ENCODE measurements at places on chromosomes 11 and 22.

GRCh38 chr11:66981976-66982578 is 7.0 kb downstream of the C11orf86 start:
- DNase-seq = peak; percentile 88

DNA sequence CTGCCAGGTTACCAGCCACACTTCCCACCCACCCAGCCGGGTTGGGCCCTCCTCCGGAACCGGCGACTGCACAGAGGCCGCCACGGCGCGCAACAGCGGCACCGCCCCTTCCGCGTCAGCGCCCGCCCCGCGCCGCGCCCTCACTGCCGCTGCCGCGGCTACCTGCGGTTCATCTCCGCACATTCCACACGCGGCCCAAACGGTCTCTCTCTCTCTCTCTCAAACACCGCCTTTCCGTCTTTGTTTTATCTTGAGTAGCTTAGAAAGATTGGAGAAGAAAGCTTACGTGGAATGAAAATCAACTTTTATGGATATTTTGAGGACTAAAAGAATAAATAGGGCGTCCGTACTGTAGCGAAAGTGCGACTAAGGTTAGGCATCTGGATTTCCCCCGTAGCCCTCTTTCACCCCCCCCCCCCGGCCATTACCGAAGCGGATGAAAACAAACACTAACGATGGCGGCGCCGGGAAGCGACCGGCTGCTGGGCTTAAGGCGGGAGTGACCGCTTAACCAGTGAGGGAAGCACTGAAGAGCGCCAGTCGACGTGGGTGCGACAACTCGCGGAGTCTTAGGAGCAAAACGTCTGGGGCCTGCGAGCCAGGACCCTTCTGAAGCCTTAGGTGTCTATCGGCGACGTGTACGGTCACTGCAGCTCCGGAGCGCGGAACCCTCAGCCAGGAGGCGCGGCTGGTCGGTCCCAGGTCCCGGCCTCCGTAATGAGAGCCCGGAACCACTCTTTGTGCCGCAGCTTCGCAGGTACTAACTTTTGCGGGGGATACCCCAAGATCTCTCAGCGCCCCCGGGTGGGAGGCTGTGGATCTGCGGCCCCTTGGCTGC is at the start of the genes ATG13 and HARBI1:
Gene ATG13, plus strand, starts transcription at position 420 of the 838 bp plus-strand sequence. CDS start 26,739 bp downstream, outside the sequence.
Gene HARBI1, minus strand, starts transcription at position 94 of the 838 bp plus-strand sequence. CDS start 990 bp downstream, outside the sequence.
- DNase-seq = peak; percentile 94

DNA sequence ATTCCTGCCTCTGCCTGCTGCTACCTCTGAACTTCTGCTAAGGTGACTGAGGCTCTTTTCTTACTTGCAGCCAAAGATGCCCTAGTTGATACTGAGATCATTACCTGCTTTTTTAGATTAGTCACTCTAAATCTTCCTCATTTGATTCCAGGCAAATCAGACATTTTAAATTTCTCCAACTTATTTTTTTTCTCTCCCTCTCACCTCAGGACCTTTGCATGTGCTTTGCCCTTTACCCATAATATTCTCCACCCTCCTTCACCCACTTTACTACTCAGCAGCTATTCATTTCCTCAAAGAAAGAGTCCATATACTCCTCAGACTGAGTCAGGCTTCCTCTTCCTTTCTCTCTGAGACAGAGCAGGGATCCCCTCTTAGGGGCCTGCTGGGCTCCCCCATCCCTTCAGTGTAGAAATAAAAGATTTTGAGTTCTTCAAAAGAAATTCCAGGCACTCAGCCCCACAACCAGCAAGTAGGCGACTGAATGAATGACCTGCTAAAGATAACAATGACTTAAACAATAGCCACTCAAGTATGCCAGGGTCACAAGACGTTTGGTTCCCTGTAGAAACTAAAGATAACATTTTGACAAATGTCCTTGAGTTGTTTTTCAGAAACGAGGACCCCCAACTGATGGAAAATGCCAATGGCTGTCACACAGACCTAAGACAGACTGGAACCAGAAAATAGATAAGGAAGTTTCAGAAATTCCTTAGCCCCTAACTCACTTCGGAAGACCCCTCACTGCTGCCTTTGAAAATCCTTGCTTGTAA is 104.2 kb downstream of the MTNR1B start:
- DNase-seq = no peak

- no peak for DNase-seq
These were observed 65.5 kb downstream of the AAMDC start for GRCh38 chr11:77886401-77886800.

GRCh38 chr22:44543781-44544477 is 45.9 kb upstream of the RTL6 start:
- DNase-seq = no peak

DNA sequence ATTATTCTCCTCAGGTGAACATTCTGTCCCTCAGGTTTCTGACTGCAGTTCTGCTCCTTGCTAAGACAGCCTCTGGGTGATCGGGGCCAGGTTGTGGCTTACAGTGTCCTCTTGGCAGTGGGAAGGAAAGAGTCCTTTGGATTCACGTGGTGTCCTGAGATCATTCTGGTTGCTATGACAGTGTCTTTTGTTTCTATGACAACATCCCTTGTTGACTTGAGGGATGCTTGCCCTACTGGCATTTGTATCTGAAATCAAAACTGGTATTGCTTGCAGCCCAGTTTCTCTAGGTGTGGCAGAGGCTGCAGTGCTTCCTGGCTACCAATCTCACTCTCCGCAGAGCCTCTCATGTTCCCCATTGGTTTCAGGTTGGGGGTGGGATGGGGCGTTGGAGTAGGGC is 151.8 kb upstream of the CCDC90B start:
- no peak for DNase-seq

DNA sequence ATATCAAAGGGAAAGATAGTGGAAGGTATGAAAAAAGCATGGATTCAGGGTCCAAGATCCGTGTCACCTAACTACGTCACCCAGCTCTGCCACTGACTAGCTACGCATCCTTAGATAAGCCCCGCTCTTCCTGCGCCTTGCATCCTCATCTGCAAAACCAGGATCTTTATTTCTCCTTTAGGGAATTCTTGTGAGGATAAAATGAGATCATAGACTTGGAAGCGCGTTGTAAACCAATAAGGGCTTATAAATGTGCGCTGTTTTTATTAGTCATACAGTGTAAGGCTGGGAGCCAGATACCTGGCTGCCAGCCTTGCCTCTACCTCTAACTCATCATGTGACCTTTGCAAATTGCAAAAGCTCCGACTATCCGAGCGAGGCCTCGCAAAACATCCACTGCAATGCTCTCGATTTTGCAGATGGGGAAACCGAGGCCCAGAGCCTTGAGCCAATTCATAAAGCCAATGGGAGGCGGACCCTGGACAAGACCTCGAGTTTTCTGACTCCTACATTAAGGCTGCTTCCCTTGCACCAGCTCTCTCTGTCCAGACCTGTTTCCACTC is 753 bp downstream of the PRPF19 start:
- DNase-seq = no peak

DNA sequence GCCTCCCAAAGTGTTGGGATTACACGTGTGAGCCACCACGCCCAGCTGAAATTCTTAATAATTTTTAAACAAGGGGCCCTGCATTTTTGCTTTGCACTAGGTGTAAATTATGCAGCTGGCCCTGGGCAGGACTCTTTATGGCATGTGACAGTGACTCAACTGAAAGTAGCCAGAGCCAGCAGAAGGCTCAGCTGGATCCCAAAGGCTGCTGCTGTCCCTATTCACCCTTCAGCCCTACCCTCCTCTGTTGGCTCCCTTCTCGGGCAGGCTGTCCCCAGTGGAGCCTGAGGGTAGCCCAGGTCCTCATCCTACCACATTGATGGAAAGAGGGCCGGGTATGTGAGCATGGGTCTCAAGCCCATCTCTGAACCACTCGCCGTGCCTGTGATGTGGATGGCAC is 45.6 kb downstream of the CD82 start:
- DNase-seq = no peak

- DNase-seq = no peak
These were observed 97.8 kb downstream of the ME3 start for GRCh38 chr11:86574493-86575207.

- no peak for DNase-seq
These were observed 84.5 kb downstream of the BCR start for GRCh38 chr22:23264610-23265367.

GRCh38 chr11:61378713-61379313 is 13.6 kb upstream of the TMEM216 start:
- DNase-seq = no peak

GRCh38 chr11:102799681-102800340 is 1.9 kb upstream of the MMP1 start:
- DNase-seq = no peak

- no peak for DNase-seq
These were observed 43.7 kb downstream of the DKK3 start for GRCh38 chr11:11964774-11965150.

GRCh38 chr22:35742342-35743100 is 24.8 kb downstream of the APOL5 start:
- DNase-seq = no peak

DNA sequence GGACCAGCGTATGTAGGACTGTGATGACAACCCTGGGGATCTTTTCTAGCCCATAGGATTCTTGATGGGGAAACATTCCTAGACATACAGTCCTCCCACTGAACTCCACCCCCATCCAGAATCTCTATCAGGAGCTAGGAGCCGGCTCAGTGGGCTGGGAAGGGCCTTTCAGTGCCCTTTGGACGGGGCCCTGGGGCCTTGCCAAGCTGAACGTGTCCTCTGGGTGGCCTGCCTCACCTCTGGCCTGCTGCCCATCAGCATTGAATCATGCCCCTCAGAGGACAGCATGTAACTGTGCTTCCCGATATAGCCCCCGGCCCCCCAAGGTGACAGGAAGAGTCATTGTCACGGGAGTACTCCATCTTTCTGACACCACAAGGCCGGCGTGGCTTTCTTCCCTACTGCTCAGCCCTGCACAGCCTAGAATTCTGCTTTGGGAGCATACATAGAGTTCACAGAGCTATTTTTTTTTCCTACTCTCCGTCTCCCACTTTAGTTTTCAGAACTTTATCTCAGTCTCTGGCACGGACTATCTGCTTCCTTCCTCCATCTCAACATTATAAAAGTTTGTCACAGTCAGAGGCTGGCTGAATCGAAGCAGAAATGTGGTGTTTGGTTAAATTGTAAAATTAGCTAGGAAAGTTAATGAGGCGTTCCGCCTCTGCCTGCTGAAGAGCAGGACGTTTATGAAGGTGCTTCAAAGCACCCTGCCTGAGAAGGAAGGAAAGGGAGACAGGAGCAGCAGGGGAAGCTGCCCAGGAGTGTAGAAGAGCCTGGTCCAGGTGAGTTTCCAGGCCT is 111.9 kb downstream of the ZBTB16 start:
- peak; percentile 90 for DNase-seq

DNA sequence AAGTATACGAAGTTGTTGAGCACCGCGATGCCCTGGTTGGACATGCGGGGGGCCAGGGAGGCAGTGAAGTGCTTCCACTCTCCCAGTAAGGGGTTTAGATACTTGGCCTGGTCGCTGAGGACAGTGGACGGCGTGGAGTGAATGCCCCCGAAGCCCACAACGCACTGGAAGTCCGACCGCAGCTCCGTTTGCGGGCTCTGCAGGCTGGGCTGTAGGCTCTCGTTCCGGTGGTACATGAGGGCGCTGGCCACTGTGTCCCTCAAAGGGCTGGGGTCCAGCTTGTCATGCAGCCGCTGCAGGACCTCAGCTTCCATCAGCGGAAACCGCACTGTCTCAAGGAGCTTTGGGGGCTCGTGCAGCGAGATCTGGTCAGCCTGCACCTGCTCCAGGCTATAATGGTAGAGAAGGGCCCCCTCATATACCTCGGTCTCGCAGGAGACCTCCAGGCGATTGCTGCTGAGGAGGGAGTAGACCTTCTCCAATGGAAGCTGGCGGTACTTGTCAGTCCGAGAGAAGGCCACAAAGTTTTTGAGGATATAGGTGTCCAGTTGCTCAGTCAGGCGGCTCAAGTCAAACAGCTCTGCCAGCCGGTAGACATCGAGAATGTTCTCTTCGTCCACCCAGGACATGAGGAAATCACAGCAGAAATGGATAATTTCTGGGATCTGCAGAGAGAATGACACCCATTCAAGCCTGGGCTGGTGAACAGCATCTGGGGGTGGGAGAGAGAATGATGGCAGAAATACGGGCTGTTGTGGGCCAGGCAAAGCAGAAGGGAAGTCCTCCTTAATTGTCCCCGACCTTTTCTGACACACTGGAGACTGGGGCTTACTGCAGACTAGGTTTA is 27.5 kb upstream of the SCARF2 start:
- no peak for DNase-seq

- DNase-seq = no peak
These were observed 796.5 kb upstream of the LRRC4C start for GRCh38 chr11:42255906-42256305.

DNA sequence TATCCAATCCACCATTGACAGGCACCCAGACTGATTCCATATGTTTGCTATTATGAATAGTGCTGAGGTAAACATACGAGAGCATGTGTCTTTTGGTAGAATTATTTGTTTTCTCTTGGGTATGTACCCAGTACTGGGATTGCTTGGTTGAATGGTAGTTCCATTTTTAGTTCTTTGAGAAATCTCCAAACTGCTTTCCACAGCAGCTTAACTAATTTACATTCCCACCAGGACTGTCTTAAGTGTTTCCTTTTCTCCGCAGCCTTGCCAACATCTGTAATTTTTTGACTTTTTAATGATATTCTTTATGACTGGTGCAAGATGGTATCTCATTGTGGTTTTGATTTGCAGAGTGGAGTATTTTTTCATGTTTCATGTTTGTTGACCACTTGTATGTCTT is 8.3 kb downstream of the FDX1 start:
- DNase-seq = no peak

GRCh38 chr11:121257976-121258375 is 34.6 kb upstream of the SC5D start:
- no peak for DNase-seq

GRCh38 chr11:103070142-103070541 is 21.8 kb downstream of the DCUN1D5 start:
- no peak for DNase-seq

- DNase-seq = no peak
These were observed 25.9 kb downstream of the TUG1 start for GRCh38 chr22:30994960-30995359.

DNA sequence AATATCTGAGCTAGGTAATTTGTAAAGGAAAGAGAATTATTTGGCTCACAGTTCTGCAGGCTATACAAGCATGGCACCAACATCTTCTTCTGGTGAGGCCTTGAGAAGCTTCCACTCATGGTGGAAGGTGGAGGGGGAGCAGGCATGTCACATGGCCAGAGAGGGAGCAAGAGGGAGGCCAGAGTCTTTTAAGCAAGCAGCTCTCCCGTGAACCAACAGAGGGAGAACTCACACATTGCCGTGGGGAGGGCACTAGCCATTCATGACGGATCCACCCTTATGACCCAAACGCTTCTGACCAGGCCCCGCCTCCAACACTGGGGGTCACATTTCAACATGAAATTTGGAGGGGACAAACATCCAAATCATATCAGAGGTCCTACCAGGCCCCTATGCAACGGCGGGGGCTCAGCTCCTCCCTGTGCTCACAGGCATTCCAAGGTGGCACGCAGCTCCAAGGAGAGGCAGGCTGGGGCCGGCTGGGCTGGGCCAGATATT is 4.6 kb downstream of the C11orf96 start:
- peak; percentile 70 for DNase-seq

DNA sequence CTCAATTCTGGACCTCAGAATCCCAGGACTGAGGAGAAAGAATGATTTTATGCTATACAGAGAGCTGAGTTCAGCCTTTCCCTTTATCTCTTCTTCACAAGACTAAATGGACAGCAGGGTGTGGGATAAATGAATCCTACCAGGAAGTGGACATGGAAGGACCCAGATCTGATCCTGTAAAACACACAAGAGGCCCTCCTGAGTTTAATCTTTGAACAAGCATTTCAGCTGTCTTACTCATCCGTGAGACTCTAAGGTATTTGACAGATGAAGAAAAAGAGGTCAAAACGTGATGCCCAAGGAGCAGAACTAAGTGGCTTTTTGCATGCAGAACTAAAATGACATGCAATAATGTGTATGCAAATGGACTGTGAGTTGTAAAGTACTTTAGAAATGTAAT is 511.3 kb downstream of the DLG2 start:
- no peak for DNase-seq

Data from suprapubic skin (tissue), 4 donors.